ENCODE measurements at places on chromosomes 5 and 9. TPM values are rescaled to one million over a fixed set of nuclear protein-coding genes. Genes with fewer than 3 reads are reported as not detected.
A peak's percentile ranks its signal among the peaks of the same experiment; 100 is the strongest.

DNA sequence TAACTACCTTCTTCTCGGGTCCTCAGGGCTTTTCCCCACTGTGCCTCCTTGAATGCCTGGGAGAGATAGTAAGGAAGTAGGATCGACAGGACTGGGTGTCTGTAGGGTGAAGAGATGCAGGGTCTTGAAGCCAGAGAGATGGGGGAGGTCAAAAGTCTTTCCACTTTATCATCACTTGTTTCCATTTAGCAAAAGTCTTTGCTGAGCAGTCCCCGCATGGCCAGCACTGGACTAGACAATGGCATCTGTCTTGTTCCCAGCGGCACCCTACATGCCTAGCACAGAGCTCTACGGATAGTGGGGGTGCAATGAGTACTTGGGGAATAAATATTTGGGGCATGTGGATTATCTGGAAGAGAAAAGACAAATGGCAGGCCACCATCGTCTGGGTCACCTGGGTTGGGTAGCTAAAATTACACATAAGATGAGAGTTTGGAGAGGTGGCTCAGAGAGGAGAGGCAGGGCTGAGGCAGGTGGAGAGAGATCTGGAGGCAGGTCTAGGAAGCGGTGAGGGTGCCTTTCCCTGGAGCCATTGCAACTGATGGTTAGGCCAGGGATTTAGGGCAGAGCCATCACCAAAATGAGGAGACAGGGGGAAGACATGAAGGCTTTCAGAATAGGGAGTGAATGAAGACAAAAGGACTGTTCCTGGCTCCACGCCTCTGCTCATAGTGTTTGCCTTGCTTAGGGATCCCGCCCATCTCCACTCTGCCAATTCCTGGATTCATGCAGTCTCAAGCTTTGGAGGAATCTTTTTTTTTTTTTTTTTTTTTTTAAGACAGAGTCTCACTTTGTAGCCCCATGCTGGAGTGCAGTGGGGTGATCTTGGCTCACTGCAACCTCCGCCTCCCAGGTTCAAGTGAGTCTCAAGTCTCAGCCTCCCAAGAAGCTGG lies 250.8 kb upstream of the KLF4 start:
- H3K4me3 ChIP-seq = no peak overlapping the region
- no peaks in the 10 kb centered on the region for H3K36me3 ChIP-seq
- no peaks in the 10 kb centered on the region for H3K4me1 ChIP-seq
- no peak for DNase-seq
- no peak overlapping the region for H3K27ac ChIP-seq

DNA sequence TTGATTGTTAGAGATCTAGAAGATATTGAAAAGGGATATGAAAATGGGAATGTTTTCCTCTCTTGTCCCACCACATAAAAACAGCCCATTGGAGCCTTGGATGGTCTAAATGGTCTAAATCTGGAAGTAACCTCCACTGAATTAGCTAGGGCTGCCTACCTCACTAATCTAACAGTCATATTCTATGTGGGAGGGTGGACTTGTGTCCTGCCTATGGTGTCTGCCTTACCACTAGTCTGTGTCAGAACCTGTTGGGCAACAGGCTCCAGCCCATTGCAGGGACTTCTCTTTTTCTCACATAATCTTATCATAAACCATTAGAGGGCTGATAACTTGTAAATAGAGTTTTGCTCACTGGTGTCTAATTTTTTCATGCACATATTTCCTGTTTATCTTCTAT lies 548.8 kb upstream of the CDH18 start:
- DNase-seq = no peak
- H3K27ac ChIP-seq = no peak overlapping the region
- H3K4me1 ChIP-seq = no peaks in the 10 kb centered on the region
- no peaks in the 10 kb centered on the region for H3K27me3 ChIP-seq

- no peaks in the 10 kb centered on the region for H3K36me3 ChIP-seq
- H3K27me3 ChIP-seq = peaks cover 16% of the 10 kb centered on the region
- no peak within 1 kb of the TSS for H3K4me3 ChIP-seq
- peaks cover 3% of the 10 kb centered on the region for H3K4me1 ChIP-seq
- no peak within 1 kb of the TSS for H3K27ac ChIP-seq
- DNase-seq = peak; percentile 36
Observed at GRCh38 chr9:137053944-137054931, at the start of gene ENTPD2. Gene ENTPD2, minus strand, starts transcription at chr9:137054061. Its CDS starts 64 bp downstream, at chr9:137053997.

The PCDHGB1 gene
- total RNA-seq = 0.37 TPM

DNA sequence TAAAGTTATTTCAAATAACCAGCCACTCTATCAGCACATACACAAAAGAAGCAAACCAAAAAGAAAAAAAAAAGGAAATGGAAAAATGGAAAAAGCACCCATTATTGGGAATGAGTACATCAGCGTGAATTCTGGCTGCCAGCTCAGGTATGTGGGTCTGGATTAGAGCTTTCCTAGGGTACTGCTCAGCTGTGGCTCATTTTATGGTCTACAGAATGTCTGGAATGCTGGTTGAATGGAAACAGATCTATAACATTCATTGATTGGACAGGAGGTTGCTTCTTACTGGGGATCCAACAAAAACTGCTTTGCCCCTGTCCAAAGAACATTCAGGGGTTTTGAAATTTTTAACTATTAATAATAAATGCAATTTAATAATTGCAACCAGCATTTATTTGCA lies 3.9 kb upstream of the CAST start:
- no peak overlapping the region for H3K27ac ChIP-seq
- H3K36me3 ChIP-seq = peaks cover 13% of the 10 kb centered on the region
- H3K4me1 ChIP-seq = peaks cover 32% of the 10 kb centered on the region

GRCh38 chr9:130243015-130243881 lies 22.3 kb upstream of the HMCN2 start:
- H3K27ac ChIP-seq = peak overlapping the region; percentile 50
- no peaks in the 10 kb centered on the region for H3K36me3 ChIP-seq
- peak overlapping the region; percentile 59 for H3K4me3 ChIP-seq
- peaks cover 3% of the 10 kb centered on the region for H3K27me3 ChIP-seq
- DNase-seq = peak; percentile 72

The CDKN2B gene
- total RNA-seq = 0.38 TPM

- no peaks in the 10 kb centered on the region for H3K4me1 ChIP-seq
- DNase-seq = no peak
- peaks cover 6% of the 10 kb centered on the region for H3K27me3 ChIP-seq
- no peak overlapping the region for H3K27ac ChIP-seq
Observed at GRCh38 chr9:135239769-135240141, 152.3 kb downstream of the OLFM1 start.

- no peaks in the 10 kb centered on the region for H3K36me3 ChIP-seq
- no peaks in the 10 kb centered on the region for H3K27me3 ChIP-seq
- no peak overlapping the region for H3K27ac ChIP-seq
- H3K4me3 ChIP-seq = no peak overlapping the region
Observed at GRCh38 chr9:91253488-91253887, 108.2 kb downstream of the AUH start.

DNA sequence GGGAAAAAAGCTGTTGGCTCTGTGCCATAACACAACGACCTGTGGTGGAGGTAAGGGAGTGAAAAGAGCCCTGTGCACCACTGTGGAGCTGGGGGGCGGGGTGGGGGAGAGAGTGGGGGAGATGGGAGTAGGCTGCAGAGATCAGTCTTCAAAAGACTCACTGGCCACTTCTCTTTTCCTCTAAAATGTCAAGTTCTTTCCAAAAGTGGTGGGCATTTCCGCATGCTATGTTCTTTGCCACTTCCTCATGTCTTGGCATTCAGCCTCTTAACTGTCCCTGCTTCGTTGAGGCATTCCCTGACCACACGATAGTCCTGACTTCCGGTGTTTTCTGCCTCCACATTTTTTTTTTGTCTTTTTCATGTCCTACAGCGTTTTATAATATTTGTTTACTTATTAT lies 2.4 kb upstream of the PPP2R2B start:
- no peak overlapping the region for H3K4me3 ChIP-seq
- no peak overlapping the region for H3K27ac ChIP-seq
- H3K4me1 ChIP-seq = peaks cover 17% of the 10 kb centered on the region
- peaks cover 35% of the 10 kb centered on the region for H3K27me3 ChIP-seq
- no peak for DNase-seq

The SLC6A7 gene
- not detected for total RNA-seq

DNA sequence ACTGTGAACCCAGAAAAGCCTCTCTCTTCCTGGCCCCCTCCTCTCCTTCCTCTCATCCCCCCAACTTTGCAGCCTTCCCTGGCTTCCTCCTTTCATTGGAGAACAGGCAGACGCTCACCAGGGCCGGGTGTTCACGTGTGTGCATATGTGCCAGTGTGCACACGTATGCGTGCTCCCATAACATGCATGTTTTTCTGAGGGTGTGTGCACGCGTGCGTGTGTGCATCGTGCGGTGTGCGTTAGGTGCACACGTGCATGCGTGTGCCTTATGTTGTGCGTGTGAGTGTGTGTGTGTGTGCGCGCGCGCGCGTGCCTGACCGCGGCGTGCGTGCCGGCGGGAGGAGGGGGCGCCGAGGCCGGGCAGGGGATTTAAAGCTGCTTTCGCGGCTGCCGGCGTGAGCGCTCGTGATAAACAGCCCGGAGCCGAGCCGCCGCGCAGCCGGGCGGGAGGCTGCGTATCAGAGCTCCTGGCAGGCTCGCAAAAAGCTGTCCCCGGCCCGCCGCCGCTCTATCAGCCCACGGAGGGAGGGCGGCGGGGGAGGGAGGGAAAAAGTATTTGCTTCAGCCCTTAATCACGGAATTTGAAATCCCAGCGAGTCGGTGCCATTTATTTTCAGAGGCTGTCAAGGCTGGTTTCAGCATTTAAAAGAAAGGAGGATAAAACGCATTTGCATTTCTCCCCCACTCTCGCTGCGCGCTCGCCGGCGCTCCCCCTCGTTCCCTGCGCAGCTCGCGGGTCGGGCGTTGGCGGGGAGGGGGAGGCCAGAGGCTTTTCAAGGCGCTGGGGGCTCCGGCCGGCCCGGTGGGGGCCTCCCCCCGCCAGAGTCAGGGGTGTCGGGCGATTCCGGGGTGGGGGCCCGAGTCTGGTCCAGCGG lies 183.9 kb downstream of the C9orf50 start:
- peaks cover 55% of the 10 kb centered on the region for H3K27me3 ChIP-seq
- H3K27ac ChIP-seq = peak overlapping the region; percentile 50
- DNase-seq = no peak
- H3K4me3 ChIP-seq = peak overlapping the region; percentile 74

The STK32A gene
- total RNA-seq = not detected

DNA sequence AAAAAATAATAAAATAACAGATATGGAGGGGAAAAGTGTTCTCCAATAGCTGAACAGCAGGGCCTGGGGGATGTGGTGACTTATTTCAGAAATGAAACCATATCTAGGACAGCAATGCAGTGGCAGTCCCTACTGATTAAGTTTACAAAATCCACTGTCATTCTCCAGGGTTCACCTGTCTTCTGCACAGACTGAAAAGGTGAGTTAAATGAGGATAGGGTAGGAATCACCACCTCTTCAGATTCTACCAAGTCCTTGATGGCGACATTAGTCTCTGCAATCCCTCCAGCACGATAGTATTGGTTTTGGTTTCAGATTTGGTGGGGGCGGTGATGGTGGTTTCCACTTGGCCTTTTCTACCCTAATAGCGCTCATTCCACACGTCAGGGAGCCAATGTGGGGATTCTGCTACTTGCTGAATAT lies 32.3 kb upstream of the NPM1 start:
- peaks cover 2% of the 10 kb centered on the region for H3K4me1 ChIP-seq
- H3K4me3 ChIP-seq = peak overlapping the region; percentile 59
- no peak overlapping the region for H3K27ac ChIP-seq
- DNase-seq = no peak

The MEIKIN gene
- total RNA-seq = not detected

- no peak for DNase-seq
- H3K27ac ChIP-seq = no peak overlapping the region
- H3K36me3 ChIP-seq = no peaks in the 10 kb centered on the region
- H3K4me1 ChIP-seq = peaks cover 9% of the 10 kb centered on the region
- H3K27me3 ChIP-seq = no peaks in the 10 kb centered on the region
- peak overlapping the region; percentile 29 for H3K4me3 ChIP-seq
Observed at GRCh38 chr5:21817668-21818369, 1035.3 kb downstream of the CDH12 start.

- H3K27ac ChIP-seq = no peak overlapping the region
- H3K4me3 ChIP-seq = no peak overlapping the region
Observed at GRCh38 chr5:110753600-110753999, 14.8 kb downstream of the SLC25A46 start.

The PCDHB8 gene
- not detected for total RNA-seq

- H3K27me3 ChIP-seq = peaks cover 3% of the 10 kb centered on the region
- H3K36me3 ChIP-seq = peaks cover 2% of the 10 kb centered on the region
- H3K4me1 ChIP-seq = peaks cover 41% of the 10 kb centered on the region
- H3K27ac ChIP-seq = peak overlapping the region; percentile 73
Observed at GRCh38 chr9:127224178-127224882, 40.2 kb upstream of the GARNL3 start.

DNA sequence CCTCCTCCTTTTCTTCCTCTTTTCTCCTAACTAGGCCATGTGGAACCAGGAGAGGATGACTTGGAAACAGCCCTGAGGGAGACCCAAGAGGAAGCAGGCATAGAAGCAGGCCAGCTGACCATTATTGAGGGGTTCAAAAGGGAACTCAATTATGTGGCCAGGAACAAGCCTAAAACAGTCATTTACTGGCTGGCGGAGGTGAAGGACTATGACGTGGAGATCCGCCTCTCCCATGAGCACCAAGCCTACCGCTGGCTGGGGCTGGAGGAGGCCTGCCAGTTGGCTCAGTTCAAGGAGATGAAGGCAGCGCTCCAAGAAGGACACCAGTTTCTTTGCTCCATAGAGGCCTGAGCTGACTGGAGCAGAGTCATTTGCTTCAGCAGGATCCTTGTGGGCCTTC lies 13.7 kb downstream of the NUDT2 start:
- DNase-seq = no peak
- H3K4me3 ChIP-seq = no peak overlapping the region
- H3K36me3 ChIP-seq = peaks cover 45% of the 10 kb centered on the region

GRCh38 chr5:157464519-157465171 lies 4.6 kb downstream of the NIPAL4 start:
- DNase-seq = no peak
- H3K27ac ChIP-seq = peak overlapping the region; percentile 59
- peak overlapping the region; percentile 33 for H3K4me3 ChIP-seq
- no peaks in the 10 kb centered on the region for H3K27me3 ChIP-seq

The RGMB gene
- 13.8 TPM for total RNA-seq

GRCh38 chr5:103340717-103341388 lies 82.3 kb downstream of the MACIR start:
- DNase-seq = no peak
- no peak overlapping the region for H3K4me3 ChIP-seq
- H3K4me1 ChIP-seq = no peaks in the 10 kb centered on the region
- H3K36me3 ChIP-seq = no peaks in the 10 kb centered on the region
- no peaks in the 10 kb centered on the region for H3K27me3 ChIP-seq
- H3K27ac ChIP-seq = no peak overlapping the region

The LAMC3 gene
- total RNA-seq = not detected

The TMEM215 gene
- not detected for total RNA-seq

Measured in activated B cell treated with CpG ODN at 0.5 μM for 24 hours (primary cell).